ENCODE measurements at places on chromosomes 7 and 10. TPM values are rescaled to one million over a fixed set of nuclear protein-coding genes. Genes with fewer than 3 reads are reported as not detected.

The KLF14 gene
- 0.09 TPM for polyA plus RNA-seq

DNA sequence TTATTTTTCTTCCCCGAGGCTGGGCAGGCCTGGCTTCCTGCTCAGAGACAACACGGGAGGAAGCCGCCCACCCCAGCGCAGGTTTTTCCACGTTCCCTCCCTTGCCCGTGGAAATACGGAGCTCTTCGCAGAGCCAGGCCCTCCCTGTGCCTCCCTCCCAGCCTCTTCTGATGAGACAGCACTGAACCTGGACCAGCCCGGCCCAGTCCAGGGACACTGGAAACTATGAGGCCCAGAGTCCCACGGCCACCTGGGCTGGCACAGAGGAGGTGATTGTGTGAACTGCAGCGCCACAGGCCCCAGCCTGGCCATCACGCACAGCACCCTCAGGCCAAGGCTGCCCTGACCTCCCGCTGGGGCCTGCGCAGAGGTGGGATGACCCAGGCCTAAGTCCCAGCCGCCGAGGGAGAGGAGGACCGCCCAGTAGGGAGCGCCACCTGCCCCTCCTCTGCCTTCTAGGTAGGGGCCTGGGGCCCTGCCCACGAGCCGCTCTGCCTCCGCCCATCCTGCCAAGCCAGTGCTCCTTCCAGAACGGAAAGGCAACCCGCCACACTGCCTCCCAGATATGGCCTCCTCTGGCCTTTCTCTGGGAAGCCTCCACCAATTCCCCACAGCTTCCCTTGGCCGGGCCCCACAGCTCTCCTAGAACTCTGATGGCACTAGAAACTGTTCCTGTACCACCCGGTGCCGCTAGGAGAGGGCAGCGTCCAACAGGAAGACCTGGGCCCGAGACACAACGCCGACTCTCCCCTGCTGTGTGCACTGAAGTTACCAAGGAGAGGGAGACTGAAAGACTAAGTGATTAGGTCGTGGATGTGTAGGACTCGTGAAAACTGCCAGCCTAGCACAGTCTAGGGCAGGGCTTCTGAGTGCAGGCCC lies 57.2 kb downstream of the PROSER2 start:
- no peak for DNase-seq

- DNase-seq, result no peak
Observed at GRCh38 chr7:83455612-83456011, 193.3 kb downstream of the SEMA3E start.

- no peak for DNase-seq
Observed at GRCh38 chr10:62075912-62076311, 174.4 kb downstream of the ARID5B start.

GRCh38 chr7:45684910-45685618 lies 110.9 kb downstream of the ADCY1 start:
- DNase-seq, result peak; percentile 44
